ENCODE measurements at places on chromosomes 6 and 20.
A peak's percentile ranks its signal among the peaks of the same experiment; 100 is the strongest.

DNA sequence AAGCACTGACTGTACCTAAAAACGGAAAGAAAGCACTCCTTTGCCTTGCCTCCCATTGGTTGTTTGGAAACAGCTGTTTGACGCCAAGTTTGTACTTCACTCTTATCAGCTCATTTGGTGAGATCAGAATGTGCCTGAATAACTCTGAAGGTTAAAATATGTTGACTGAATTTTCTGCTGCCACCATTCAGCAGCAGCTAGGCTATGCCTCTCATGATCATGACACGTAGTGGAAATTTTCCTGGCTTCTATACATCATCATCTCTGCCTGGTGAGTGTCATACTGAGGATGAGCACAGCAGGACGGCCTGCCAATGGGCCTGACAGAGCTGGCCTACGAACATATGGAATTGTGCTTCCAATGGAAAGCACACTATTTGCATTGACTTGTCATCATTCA, 704.9 kb upstream of the CITED2 start:
- no peak for DNase-seq

GRCh38 chr6:50141100-50141499, 91.4 kb upstream of the DEFB112 start:
- DNase-seq: no peak

DNA sequence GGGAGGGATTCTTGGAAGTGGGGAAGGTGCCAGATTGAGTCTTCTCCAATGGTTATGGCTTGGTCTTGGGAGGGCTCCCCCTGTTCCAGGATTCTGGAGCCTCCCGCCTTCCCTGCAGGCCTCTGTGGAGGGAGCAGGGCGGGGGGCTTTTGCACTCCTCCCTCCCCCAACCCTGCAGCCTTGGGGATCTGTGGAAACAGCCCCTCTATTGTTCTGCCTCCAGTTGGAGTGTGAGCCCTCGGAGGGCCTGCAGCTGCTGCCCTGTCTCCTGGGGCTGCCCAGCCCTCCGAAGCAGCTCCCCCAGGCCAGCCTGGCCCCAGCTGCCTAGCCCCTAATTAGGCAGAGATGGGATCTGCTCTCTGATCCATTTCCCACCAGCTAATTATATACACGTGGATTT, 14.7 kb downstream of the FAM110A start:
- DNase-seq: no peak

GRCh38 chr6:10030942-10031537, 383.8 kb downstream of the TFAP2A start:
- peak; percentile 14 for DNase-seq

Data from foreskin keratinocyte (primary cell).